ENCODE measurements at places on chromosomes 3 and 15. TPM values are rescaled to one million over a fixed set of nuclear protein-coding genes. Genes with fewer than 3 reads are reported as not detected.

The STRA6 gene
- total RNA-seq: 0.52 TPM

The GABRG3 gene
- 0.38 TPM for total RNA-seq

The KLF15 gene
- 9.6 TPM for total RNA-seq

The NUDT16 gene
- 10.4 TPM for total RNA-seq

The GHSR gene
- total RNA-seq: not detected

The STX19 gene
- 6.8 TPM for total RNA-seq

The NR2E3 gene
- total RNA-seq: not detected

The SEMA3G gene
- 31.6 TPM for total RNA-seq

The DHX30 gene
- total RNA-seq: 69.1 TPM

DNA sequence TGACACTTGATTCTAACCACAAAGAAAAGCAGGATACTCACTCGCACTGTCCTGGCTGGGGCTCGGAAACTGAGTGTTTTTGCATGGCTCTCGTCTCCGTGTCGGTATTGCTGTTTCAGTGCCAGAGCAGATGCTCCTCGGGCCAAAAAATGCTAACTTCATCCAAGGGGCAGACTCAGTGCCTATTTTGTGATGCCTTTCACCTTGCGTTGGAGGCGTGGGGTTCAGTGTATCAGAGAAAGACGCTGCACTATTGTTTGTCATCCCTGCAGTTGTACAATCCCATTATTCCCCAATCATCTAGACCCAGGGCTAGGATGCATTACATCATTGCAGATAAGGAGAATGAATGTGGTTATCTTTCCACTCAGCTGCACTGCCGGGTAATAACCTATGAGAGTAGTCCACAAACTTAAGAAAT, 1.4 kb downstream of the CACNA2D3 start:
- no peak for DNase-seq

DNA sequence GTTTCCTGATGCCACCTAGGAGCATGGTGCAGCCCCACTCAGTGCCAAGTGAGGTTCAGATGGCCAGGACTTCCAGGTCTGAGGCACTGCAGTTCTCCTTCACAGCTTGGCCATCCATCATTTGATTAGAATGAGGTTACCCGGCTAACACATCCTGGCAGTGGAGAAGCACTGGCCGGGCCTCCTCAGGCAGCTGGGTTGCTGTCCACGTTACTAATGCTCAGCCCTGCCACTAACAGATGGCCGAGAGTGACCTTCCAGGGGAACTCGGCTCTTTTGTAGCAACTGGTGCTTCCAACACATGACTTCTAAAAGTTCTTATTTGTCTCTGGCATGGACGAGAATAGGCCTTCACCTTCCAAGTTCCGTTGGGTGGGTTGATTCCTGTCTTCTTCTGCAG, 204.6 kb upstream of the CFAP20DC start:
- DNase-seq: no peak

GRCh38 chr15:25739687-25740121, 123.4 kb downstream of the ATP10A start:
- no peak for DNase-seq

- no peak for DNase-seq
Observed at GRCh38 chr3:17238023-17238422, 353.3 kb downstream of the PLCL2 start.

GRCh38 chr3:137768361-137769321, 4.5 kb downstream of the SOX14 start:
- DNase-seq: no peak

DNA sequence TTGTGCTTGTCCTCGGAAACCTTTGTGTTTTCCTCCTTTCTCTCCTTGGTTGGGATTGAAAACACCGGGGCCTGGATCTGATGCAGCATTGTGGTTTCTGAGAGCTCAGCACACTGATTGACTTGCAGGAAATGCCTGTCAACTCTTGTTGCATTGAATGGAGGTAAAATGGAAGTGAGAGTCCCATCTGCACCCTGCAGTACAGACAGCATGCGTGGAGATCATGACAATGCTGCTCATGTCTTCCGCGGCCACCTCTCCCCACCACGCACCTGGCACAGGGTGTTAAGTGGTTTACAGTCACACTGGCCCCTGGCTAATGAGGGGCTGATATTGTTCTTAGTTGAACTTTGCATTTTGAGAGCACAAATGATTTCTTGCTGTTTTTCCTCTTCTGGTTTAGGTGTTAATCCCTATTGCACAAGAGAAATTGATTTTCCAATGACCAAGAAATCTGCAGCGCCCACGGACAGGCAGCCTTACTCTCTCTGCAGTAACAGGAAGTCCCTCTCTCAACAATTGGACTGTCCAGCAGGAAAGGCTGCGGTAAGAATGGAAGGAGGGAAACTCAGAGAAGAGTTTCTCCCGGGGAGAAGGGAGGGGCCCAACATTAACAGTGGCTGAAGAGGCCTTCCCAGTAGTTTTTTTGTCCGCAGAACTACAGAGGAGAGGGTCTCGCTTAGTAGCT, 58.5 kb downstream of the STARD5 start:
- DNase-seq: no peak

- no peak for DNase-seq
Observed at GRCh38 chr3:116276675-116277074, 168.6 kb downstream of the LSAMP start.

DNA sequence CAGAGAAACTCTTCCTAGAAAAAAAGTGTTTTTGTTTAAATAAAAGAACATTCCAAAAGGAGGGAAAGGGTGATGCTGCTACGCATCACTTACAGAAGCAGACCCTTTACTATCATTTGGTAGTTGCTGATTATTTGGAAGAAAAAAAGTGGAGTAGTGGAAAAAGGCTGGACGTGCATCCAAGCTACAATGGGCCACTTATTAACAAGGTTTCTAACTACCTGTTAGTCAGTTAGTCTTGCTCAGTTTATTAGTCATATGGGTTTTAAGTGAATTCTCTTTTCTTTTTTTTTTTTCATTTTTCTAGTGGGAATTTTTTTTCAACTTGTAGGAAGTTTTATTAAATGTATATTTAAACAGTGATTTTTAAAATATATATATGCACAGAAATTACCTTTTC, 866.0 kb downstream of the MCTP2 start:
- DNase-seq: no peak

- DNase-seq: no peak
Observed at GRCh38 chr3:103712320-103713008, 1277.6 kb downstream of the ZPLD1 start.

- DNase-seq: no peak
Observed at GRCh38 chr3:152100491-152101132, 168.1 kb upstream of the MBNL1 start.

- DNase-seq: no peak
Observed at GRCh38 chr3:111338059-111338698, 203.8 kb upstream of the CD96 start.

- no peak for DNase-seq
Observed at GRCh38 chr15:101148881-101149664, 102.8 kb downstream of the CHSY1 start.

DNA sequence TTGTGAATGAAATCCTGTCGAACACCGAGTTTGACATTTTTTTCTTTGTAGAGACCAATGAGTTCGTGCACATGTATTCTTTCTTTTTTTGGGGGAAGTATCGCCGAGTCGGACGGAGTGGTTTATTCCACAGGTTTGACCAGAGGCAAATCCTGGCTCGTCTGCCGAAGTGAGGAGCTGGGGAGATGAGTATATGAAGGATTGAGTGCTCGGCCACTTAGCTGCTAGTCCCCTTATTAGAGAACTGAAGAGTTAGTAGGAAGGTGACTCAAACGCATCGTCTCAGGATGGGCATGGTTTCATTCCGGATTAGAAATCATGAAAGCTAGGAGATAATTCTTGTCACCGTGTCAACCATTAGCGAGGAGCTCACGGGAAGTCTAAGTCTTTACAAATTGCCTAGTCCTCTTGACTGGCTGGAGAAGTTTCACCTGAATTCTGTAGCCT, 154.7 kb upstream of the GOLIM4 start:
- no peak for DNase-seq

DNA sequence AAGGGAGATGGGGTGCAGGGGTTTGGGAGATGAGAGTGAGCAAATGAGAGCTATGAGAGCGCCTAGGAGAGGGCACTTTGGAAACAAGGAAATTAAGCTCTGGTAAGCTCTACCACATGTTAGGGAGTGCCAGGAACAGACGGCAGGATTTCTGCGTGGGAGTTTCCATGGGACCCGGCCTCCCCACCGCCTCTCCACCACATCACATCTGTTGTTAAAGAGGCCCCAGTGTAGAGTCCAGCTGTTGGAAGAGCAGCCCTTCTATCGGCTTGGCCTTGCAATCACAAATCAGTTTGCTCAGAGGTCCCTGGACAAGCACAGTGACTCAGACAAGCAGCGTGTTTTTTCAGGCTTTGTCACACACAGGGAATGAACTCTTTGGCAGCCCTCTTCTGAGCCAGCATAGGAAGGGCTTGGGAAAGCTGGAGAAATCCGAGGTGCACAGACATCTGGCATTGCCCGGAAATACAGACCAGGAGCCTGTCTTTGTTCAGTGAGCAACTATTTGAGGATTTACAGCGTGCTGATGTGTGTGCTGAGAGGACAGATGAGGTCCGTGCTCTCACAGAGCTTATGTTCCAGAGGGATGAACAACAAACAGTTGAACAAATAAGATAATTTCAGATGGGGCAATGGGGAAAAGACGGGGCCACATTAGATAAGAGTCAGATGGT, 370.6 kb upstream of the PROK2 start:
- DNase-seq: peak; percentile 90

GRCh38 chr3:122094125-122094524, 39.0 kb downstream of the CD86 start:
- DNase-seq: no peak

DNA sequence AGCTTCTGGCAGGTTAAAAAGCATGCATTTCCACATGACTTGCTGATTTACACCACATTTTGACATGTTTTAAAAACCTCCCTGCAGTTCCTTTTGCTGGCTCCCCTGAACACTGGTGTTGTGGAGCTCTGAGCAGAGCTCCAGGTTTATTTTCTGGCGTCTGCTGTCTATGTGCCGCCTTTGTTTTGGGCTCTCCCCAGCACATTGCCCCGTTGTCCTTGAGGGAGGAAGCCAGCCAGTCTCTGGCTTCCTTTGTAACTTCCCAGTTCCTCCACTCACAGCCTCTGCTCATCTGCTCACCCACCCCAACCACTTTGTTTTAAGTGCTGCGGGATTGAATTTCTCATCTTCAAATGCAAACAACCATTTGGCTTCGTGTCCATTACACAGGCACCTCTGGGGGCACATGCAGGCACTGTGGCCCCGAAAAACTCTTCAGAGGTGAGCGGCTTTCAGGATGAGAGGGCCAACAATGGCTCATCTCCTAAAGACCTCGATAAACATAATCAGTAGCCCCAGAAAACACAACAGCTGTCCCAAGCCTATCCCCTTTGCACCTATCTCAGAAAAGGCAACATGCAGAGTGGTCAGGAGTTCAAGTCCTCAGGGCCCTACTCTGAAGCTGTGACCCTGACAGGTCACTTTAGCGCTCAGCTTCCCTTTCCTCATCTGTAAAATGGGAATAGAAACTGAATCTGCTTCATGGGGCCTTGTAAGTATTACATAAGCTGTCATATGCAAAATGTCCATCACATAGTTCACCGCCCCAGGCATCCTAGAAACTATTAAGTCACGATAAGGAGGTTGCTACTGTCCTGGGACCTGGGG, 1.3 kb upstream of the MEF2A start:
- no peak for DNase-seq

Data from lower leg skin (tissue), 4 donors.